ENCODE measurements at places on chromosomes 13 and 19.
A peak's percentile ranks its signal among the peaks of the same experiment; 100 is the strongest.

GRCh38 chr13:113448545-113448884 lies 4.8 kb downstream of the ADPRHL1 start:
- no peak for DNase-seq

GRCh38 chr13:47158593-47158992 lies 261.7 kb upstream of the HTR2A start:
- DNase-seq, result no peak

DNA sequence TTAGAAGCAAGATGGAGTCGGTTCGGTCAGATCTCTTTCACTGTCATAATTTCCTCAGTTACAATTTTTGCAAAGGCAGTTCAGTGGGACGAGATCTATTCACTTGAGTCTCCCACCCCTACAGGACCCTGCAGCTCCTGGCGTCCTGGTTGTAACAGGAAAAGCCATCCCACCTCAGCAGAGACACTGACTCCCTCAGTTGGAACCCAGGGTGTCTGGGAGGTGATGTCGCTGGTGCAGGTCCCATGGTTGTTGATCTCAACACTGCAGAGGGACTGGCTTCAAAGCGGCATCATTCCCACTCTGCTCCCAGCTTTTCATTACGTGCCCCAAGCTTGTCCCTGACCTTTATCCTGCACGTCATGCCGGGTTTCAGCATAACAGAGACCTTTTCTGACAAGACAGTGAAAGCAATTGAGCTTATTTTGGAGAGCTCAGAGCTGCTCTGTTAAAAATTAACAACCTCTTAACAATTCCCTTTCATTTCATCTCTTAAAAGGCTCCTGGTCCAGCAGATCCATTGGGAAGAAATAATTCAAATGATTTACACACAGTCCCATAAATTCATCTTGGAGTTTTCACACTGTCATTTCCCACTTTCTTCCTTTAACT lies 17.6 kb upstream of the COG3 start:
- DNase-seq, result no peak

DNA sequence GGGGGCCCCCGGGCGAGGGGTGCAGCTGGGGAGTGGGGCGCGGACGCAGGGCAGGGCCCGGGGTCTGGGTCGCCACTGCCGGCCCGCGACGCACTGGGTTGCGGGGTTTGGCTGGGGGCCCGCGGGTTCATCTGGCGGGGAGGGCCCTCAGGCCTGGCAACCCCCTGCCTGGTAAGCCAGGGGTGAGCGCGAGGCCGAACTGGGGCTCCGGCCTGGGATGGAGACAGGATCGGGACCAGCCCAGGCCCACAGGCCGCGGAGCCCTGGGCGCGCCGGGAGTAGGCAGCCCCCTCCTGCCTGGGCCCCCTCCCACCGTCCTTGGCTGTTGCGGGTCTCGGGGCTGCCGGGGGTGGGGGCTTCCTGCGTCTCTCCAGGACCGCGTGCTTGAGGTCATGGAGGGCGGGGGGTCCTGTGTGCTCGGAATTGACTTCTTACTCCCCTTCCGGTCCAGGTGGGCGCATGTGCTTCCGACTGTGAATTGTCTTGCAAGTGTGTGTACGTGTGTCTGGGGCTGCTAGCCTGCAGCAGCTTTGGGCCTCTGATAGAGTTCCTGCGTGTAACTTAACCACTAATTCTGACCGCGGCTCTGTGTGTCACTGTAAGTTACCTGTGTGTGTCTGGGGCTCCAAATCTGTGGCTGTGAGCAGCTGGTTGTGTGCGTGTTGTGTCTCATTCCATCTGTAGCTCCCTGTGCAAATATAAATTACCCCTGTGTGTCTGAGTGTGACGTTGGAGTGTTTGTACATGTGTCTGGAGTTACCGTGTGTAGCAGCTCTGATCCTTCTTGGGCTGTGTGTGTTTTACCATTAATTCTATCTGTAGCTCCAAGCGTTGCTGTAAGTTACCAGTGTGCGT lies 751 bp downstream of the GRAMD1A start:
- peak; percentile 47 for DNase-seq

- no peak for DNase-seq
Observed at GRCh38 chr13:59437544-59438301, 726.0 kb downstream of the DIAPH3 start.

DNA sequence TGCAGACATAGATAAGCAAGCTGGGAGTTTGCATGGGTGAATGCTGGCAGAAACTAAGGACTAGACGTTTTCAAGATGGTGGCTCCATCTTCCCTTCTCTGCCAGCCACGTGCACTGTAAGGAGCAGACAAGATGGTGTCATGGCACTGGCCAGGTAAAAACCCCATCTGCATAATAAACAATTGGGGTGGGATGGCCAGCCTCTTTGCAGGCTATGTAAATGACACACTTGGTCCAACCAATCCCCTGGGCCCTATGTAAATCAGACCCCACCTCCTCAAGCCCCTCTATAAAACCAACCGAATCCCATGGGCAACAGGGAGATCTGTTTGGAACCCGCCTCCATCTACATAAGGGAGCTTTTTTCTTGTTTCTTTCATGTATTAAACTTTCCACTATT lies 2.4 kb upstream of the OR7A5 start:
- no peak for DNase-seq

- no peak for DNase-seq
Observed at GRCh38 chr19:38455031-38455430, 21.5 kb downstream of the RYR1 start.

DNA sequence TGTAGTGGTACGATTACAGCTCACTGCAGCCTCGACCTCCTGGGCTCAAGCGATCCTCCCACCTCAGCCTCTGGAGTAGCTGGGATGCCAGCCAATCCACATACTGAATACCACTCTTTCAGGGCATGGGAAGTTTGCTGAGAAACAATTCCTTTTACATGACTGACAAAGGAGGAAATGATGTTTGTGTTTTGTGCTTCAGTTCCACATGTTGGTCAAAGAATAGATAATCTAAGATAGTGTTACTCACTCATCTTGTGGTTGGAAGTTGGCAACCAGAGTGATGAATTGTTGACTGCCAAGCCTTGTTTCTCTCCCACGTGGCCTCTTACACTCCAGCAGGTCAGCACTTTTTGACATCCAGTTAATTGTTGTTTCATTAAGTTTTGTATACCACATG lies 7.6 kb downstream of the MBD3L2B start:
- DNase-seq, result no peak

GRCh38 chr13:40208517-40208916 lies 457.9 kb downstream of the FOXO1 start:
- no peak for DNase-seq

DNA sequence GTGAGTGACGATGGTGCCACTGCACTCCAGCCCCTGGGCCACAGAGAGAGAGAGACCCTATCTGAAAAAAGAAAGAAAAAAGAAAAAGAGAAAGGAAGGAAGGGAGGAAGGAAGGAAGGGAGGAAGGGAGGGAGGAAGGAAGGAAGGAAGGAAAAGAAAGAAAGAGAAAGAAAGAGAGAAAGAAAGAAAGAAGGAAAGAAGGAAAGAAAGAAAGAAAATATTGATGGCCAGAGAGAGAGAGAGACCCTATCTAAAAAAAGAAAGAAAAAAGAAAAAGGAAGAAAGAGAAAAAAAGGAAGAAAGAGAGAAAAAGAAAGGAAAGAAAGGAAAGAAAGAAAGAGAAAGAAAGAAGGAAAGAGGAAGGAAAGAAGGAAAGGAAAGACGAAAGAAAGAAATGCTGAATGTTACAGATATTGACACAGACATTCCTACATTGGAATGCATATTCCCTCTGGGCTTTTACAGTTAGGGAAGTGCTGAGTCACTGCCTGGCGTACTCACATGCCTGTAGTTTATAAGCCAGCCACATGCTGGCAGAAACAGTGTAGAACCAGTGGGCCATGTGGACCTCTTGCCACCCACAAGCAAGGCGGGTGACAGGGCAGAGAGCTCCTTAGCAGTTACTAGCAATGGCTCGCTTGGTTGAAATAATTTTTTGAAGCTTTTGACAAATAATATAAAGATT lies 34.6 kb upstream of the SLC46A3 start:
- DNase-seq, result peak; percentile 88

Data from astrocyte of the spinal cord (primary cell).